ENCODE measurements at places on chromosomes 11 and 22.

GRCh38 chr22:19965771-19966709 is 24.4 kb upstream of the TXNRD2 start:
- DNase-seq: peak; percentile 44

DNA sequence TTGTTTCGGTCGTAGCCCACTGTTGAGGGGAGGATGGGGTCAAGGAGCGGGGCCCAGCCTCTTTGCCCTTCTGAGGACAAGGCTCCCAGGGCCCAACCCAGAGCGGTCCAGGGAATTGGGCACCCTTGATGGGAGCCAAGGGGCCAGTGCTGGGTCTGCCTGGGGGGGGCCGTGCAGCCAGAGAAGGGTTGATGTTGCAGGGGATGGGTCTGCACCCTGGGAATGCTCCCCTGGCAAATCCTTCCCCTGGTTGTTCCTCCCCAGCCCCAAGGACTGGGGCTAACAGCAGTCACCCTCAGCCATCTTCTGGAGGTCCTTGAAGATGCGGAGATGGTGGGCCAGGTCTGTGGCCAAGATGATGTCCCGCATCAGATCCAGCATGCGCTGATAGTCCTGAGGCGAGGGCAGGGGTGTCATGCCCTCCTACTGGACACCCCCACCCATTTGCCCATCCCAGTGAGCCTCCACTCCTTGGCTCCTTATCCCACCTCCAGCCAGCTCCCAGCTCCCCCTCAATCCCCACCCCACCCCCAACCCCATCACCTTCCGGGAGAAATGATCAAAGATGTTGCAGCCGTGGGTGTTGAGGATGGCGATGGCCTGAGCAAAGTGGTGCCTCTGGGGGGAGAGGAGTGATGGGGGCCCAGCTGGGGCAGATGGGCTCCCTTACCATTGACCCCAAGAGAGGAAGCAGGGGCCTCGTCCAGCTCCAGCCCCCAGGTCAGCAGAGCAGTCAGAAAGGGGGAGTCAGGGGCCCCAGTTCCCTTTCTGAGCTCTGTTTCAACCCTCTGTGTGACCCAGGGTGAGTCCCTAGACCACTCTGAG is 95.0 kb downstream of the PDE2A start:
- no peak for DNase-seq

GRCh38 chr11:126628790-126629621 is 273.5 kb downstream of the ST3GAL4 start:
- no peak for DNase-seq

DNA sequence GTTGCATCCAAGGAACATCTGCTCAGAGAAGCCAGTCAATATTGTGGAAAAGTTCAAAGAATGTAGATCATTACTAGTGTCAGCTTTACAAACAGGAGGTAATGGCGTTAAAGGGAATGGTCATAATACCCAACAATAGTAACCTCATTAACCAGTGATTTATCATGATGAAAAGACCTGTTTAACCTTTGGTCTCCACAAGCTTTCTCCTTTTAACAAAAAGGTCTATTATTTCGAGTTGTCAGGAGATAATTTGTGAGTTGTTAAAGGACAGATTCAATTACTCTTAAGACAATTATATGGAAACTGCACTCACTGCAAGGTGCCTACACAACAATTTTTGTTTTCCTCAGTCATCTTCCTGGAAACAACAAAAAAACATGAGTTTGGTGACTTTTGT is 73.8 kb upstream of the HTATIP2 start:
- no peak for DNase-seq

DNA sequence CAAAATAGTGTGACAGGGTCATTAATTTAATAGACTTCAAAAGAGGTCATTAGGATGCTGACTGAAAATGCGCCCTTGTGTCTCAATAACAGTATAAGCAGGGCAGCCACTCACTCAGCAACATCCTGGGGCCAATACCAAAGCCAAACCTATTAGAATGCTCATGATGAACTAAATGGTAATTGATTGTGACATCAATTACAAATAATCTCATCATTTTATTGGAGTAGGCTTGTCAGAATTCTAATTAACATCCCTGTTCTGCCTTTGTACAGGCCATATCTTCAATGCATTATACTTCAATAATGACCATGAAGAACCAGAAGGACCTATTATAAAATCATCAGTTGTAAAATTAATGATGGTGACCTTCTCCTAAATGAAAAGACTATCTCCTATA is 64.2 kb downstream of the DNAJC24 start:
- DNase-seq: no peak

DNA sequence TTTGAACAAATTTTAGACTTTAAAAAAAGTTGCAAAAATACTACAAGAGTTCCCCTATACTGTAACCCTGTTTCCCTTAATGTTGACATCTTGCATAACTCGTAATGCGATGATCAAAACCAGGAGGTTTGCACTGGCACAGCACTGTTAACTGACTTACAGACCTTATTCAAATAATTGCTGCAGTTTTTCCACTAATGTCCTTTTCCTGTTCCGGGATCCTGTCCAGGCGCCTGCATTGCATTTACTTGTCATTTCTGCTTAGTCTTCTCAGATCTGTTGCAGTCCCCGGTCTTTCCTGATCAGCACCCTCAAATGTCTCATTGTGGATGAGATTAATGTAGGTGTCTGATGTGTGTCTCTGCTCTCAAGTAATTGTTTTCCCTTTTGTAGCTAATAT is 32.0 kb downstream of the APLP2 start:
- DNase-seq: no peak

DNA sequence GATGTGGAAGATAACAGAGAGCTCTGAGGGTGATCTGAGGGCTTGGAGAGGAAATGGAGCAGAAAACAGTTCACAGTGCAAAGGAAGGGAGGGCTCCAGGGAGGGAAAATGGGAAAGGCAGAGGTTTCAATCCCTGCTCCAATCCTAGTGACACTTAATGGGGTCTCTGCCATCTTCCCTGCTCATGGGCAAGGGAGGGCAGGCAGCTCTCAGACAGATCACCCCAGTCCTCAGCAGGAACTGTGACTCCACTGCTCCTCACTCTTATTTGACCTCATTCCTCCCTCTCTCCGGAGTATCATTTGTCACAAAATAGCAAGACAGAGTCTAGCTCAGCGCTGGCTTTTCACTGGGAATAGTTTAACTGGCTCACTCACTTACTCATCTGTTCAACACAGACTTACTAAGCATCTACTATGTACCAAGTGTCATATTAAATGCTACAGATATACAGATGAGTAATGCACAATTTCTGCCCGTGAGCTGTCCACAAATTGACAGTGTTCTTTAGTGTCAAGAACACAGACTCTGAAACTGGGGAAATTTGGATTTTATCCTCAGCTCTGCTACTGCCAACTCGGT is 817.4 kb downstream of the OPCML start:
- no peak for DNase-seq

GRCh38 chr11:104451197-104451893 is 287.4 kb upstream of the PDGFD start:
- no peak for DNase-seq

DNA sequence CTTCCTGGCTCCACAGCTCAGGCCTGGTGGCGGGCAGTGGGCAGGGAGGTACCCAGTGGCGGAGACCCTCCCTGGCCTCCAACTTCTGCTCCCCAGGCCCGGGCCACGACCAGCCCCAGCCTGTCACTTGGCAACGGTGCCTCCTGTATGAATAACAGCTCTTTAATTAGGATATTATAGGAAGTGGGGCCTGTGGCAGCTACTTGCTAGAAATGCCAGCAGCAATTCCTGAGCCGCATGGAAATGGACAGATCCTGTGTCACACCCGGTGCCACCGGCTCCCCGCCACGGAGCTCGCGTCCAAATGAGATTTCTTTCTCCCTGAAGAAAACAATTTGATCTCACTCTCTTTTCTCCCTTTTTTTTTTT is 104.5 kb downstream of the CHST1 start:
- no peak for DNase-seq

DNA sequence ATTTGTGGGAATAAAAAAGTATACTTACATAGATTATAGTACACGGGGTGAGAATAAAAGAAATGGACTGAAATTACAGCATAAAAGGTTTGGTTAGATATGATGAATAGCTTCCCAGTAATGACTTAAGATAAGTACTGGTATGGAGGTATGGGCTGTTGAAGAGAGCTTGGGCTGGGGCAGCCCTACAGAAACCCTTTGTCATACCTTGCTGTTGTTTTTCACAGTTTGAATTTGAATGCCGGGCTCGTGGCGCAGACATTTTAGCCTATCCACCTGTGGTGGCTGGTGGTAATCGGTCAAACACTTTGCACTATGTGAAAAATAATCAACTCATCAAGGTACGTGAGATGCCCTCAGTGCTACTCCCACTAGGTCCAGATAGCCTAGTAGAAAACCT is 42.3 kb upstream of the RBX1 start:
- no peak for DNase-seq

DNA sequence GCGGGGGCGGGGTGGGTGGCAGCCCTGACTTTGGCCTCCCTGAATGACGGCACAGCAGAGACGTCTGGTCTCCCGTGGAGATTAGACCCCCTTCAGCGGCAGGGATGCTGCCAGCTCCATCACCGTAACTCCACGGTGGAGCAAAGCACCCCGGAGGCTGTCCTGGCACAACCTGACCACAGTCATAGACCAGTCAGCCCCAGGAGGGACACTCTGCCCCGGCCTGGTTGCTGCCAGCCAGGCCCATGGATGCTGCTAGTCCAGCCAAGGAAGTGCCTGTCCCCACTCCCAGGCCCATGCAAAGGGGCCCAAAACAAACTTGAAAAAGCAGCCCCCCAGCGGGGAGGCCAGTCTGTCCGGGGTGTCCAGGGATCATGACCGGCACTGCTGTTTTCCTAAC is 11.5 kb upstream of the ANO1 start:
- DNase-seq: no peak

DNA sequence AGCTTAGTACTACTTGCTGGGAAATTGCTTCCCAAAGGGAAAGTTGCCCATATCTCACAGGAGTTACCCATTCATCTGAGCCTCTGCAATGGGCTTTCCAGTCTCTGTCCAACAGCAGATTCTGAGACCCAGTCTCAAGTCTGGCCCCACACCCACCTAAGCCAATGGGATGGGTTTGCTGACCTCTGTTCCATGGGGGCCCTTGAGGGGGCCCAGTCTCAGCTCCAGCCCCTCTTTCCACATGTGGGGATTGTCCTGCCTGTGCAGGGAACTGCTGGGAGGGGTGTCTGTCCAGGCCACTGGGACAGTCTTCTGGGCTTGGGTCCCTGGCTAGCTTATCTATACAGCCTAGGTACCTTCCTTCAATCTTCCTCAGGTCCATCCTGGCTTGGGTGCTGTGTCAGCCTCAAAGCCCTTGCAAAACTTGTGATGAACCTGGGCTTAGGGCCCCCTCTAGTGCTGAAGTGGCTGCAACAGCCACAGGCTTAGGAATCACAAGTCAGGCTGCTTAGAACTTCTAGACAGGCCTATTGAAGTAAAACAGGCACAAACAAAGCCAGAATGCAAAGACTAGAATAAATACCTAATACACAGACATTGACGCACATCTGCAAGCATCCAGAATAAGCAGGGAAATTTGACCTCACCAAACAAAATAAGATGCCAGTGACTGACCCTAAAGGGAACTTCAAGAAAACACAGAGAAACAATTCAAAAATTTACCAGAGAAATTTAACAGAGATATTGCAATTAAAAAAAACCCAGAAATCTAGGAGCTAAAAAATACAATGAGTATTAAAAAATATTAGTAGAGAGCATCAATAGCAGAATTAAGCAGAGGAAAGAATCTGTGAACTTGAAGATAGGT is 11.7 kb upstream of the PATL1 start:
- DNase-seq: peak; percentile 89

- DNase-seq: no peak
These were observed 108.2 kb downstream of the CYP2R1 start for GRCh38 chr11:14783788-14784187.

- DNase-seq: no peak
These were observed 76.0 kb downstream of the PACSIN2 start for GRCh38 chr22:42938976-42939375.

- no peak for DNase-seq
These were observed 5.8 kb upstream of the KDM2A start for GRCh38 chr11:67113231-67113721.

GRCh38 chr11:5703741-5704536 is 14.3 kb downstream of the TRIM22 start:
- DNase-seq: no peak

DNA sequence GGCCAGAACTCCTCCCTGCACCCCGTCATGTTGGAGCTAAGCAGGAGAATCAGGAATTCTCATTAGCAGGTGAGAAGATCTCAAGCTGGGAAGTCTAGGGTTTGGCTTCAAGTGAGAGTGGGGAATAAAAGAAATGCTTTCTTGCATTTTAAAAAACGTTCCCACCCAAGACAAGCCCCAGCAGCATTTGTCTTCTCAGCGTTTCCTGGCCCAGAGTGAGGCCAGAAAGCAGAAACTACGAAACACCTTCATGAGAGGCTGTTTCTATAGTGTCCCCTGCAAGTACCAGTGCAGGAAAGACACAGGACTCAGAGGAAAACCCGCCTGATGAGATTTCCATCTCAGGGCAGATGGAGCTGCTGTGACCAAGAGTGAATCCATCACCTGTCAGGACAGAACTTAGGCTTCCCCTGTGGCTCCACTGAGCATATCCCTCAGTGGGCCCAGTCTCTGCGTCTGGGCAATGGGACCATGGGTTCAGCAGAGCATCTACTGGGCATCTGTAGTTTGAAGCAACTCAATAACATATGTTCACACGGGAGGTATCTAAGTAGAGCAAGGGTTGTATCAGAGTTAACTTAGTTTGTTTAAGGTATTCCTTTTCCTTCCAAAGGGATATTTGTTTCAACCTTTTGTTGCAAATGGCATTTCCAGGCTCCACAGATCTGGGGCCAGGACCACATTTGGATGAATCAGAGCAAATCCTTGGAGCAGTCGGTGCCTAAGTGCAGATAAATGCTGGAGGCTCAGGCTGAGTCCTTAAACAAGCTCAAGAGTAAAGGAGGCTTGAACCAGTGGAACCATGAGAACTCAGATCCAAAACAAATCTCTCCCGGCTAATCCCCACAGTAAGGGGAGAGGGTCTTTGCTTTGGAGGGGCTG is 548.3 kb downstream of the MIAT start:
- no peak for DNase-seq

DNA sequence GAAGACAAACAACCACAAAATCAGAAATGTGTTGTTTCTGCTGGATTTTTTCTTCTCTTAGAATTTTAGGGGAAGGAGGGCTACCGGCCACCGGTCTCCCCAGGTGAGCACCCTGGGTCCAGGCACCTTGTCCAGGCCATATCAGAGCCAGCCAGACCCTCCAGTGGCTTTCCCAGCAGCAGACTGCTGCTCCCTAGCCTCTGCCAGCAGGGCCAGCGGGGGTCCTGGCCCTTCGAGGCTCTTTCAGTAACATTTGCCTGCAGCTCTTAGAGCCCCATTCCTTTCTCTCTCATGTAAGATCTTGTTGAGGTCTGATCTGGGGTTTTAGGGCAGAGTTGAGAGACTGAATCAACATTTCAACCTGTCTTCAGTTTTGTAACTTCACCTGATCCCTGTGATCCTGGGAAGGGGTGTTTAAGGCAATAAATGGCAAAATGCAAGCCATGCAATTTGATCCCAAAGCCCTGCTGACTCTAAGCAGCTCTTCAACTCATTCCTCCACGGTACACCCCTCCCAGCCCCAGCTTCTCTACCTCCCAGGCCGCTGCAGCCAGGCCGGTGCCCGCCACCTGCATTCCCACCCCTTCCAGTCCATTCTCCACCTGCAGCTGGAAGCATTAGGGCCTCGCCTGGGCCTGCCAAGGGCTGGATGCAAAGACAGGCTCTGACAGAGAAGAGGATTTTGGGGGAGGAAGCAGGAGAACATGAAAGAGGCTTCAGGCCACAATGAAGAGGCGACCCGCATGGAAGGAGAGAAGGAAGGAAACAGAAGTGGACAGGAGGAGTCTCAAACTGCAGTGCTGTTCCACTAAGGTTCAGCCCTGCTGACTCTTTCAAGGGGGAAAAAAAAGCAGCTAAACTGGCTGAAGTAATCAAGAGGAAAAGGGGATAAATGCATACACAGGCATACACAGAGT is 113.0 kb upstream of the FGF3 start:
- DNase-seq: no peak

- DNase-seq: no peak
These were observed 595.1 kb downstream of the BUD13 start for GRCh38 chr11:116177521-116178210.

All from HT-29 (cell line).